ENCODE measurements at places on chromosomes 5 and 9. TPM values are rescaled to one million over a fixed set of nuclear protein-coding genes. Genes with fewer than 3 reads are reported as not detected.
A peak's percentile ranks its signal among the peaks of the same experiment; 100 is the strongest.

- H3K36me3 ChIP-seq, result no peaks in the 10 kb centered on the region
- H3K27ac ChIP-seq, result no peak overlapping the region
- no peak overlapping the region for H3K4me3 ChIP-seq
- no peaks in the 10 kb centered on the region for H3K27me3 ChIP-seq
- no peaks in the 10 kb centered on the region for H3K4me1 ChIP-seq
- DNase-seq, result no peak
Observed at GRCh38 chr5:120449501-120449900, 14.6 kb upstream of the PRR16 start.

GRCh38 chr5:6681682-6682081 is 31.6 kb upstream of the TENT4A start:
- no peaks in the 10 kb centered on the region for H3K36me3 ChIP-seq
- no peak overlapping the region for H3K27ac ChIP-seq
- H3K27me3 ChIP-seq, result no peaks in the 10 kb centered on the region
- no peak overlapping the region for H3K4me3 ChIP-seq
- DNase-seq, result no peak

DNA sequence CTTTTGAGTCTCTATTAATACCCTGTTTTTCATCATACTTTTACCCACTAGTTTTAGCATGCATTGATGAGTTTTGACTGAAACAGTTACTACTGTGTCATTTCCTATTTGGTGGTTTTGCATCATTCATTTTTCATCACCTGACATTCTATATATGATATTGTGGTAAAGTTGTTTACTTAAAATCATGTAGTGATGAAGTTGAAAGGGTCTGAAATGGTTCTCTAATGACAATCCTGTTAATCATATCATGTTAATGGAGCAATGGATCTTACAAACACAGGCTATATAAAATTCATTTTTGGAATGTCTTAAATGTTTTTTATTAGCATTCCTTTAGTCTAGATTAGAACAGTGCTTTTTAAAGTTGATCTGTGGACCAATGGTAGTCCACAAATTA is 84.1 kb downstream of the ERBIN start:
- peak overlapping the region; percentile 30 for H3K27ac ChIP-seq
- DNase-seq, result peak; percentile 9
- H3K36me3 ChIP-seq, result peaks cover 10% of the 10 kb centered on the region
- H3K27me3 ChIP-seq, result no peaks in the 10 kb centered on the region

DNA sequence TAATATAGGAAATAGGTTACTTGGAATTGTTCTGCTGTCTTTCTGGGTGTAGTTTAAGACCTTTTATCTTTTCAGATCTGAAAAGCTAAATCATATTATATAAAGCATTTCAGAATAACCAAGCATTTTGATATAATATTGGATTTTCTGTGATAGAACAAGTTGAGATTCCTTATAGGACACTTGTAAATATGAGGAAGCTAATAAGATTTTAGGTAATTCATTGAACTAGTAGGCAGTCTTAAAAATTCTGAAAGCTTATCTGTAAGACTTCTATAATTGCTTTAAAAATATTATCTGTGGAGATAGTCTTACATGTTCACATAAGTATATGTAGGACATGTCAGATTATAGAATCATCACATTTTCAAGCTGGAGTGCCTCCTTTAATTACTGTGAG is 102.8 kb downstream of the SMIM15 start:
- no peaks in the 10 kb centered on the region for H3K4me1 ChIP-seq
- H3K36me3 ChIP-seq, result no peaks in the 10 kb centered on the region
- no peak for DNase-seq
- H3K4me3 ChIP-seq, result no peak overlapping the region
- H3K27ac ChIP-seq, result no peak overlapping the region

DNA sequence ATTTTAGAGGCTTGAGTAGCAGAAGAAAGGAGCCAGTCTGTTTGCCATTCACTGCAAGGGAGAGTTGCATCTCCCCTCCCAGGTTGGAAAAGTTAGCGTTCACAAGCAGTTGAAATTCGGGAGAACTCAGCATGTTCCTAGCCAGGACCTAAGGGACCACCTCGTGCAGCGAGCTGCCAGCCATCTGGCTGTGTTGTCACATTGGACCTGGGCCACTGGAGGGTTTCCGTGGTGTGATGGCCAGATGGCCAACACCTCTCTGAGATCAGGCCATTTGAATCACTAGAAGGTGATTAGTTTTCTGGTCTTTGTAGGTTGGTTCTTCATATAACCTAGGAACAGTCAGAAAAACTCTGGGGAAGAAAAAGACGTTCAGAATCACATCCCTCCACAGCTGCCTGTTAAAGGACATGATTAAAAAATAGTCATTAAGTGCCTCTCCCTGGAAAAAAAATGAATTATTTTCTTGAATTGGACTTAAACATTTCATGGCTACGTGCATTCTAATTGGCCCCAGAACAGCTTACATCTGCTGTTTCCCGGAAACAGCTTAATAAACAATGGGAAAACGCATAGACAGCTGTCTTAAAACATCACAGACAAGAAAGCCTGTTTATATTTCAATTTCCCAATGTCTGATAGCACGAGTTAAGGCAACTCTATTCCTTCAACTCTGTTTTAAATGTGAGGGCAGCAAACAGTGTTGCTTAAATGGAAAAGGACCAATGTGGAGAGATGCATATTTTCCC is 303.9 kb downstream of the TENT4A start:
- H3K4me1 ChIP-seq, result no peaks in the 10 kb centered on the region
- DNase-seq, result no peak
- no peak overlapping the region for H3K27ac ChIP-seq
- no peaks in the 10 kb centered on the region for H3K27me3 ChIP-seq
- no peaks in the 10 kb centered on the region for H3K36me3 ChIP-seq
- H3K4me3 ChIP-seq, result no peak overlapping the region

GRCh38 chr9:96169484-96169883 is 132.5 kb downstream of the HSD17B3 start:
- DNase-seq, result no peak
- H3K27ac ChIP-seq, result no peak overlapping the region
- H3K4me1 ChIP-seq, result no peaks in the 10 kb centered on the region

Gene PCDHGB1
- total RNA-seq, result not detected

Gene ECSCR
- total RNA-seq, result not detected
